ENCODE measurements at places on chromosomes 5 and 9. TPM values are rescaled to one million over a fixed set of nuclear protein-coding genes. Genes with fewer than 3 reads are reported as not detected.

Gene SEMA5A
- 57.0 TPM for total RNA-seq

Gene STKLD1
- total RNA-seq = 0.33 TPM

Gene POC5
- total RNA-seq = 14.7 TPM

GRCh38 chr5:93294996-93295395, 286.0 kb downstream of the NR2F1-AS1 start:
- DNase-seq = no peak

Gene FOXD4L4
- 0.09 TPM for total RNA-seq

Gene GIN1
- total RNA-seq = 14.4 TPM

Gene PCDHB10
- total RNA-seq = 0.41 TPM

- DNase-seq = no peak
Observed at GRCh38 chr9:79286992-79287707, 284.6 kb upstream of the TLE4 start.

GRCh38 chr5:135204151-135204600, 170.1 kb upstream of the PITX1 start:
- no peak for DNase-seq

Gene ABO
- total RNA-seq = not detected

DNA sequence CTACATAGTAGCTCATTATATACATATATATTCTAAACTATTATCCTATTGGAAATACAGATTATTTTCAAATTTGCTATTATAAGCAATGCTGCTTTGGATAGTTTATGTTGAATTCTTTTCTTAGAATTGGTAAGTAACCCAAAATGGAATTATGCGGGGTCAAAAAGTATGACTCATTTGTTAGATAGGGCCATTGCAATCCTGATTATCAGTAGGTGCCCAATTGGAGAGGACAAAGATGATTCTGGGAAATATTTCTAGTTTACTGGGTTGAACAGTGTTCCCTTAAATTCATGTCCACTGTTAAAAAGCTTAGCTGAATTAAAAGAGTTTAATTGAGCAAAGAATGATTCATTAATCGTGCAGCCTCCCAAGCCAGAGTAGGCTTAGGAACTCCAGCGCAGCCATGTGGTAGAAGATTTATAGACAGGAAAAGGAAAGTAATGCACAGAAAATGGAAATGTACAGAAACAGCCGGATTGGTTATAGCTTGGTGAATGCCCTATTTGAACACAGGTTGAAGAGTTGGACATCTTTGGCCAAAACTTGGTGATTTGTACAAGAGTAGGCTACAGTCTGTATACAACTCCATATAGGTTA, 81.8 kb downstream of the GDNF start:
- DNase-seq = no peak

- DNase-seq = no peak
Observed at GRCh38 chr5:4983701-4984100, 156.4 kb upstream of the ADAMTS16 start.

Measured in fibroblast of the aortic adventitia (primary cell).